ENCODE measurements at places on chromosomes 5 and 9.
A peak's percentile ranks its signal among the peaks of the same experiment; 100 is the strongest.

DNA sequence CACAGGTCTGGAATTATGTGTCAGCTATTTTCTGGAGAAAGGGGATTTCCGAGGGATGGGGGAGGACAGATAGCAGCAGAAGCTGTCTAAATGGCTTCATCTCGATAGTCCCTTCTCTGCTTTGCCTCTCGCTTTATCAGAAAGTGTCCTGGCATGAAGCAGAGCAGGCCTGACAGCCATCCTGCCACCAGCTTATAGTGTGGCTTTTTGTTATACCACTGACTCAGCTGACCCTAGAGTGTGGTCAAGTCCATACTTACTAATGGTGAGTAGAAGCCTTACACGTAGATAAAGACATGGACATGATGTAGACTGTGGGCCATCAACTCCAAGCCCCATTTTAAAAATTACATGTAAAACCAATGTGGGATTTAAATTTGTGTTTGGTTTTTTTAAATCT, 50.0 kb downstream of the RCL1 start:
- DNase-seq = no peak

DNA sequence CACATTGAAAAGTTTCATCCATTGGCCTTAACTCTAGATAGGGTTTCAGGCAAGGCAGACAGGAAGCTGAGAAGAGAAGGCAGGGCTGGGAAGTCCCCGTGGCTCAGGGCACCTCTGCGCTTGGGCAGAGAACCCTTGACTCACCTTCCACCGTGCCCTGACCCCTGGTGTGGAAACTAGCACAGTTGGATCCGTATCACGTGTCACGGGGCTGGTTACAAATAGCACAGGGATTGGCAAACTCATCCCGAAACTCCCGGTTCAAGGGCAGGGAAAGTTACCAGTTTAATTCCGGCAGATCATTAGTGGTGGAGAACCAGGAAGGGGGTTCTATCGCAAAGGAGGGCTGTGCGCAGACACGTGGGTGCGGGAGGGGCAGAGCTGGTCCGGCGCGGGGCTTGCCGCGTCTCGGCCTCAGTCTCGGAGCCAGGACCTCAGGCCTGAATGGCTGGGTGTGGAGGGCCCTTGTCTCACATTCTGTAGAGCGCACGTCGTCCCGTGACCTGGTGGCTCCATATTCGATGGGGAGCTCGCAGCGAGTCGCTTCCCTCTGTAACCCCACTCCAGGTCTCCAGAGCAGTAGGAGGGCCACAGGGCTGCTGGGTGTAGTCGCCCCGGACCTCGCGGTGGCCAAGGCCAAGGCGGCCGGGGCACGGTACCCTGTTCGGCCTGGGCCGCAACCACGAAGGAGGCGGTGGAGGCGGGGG, 771 bp upstream of the TMEM171 start:
- no peak for DNase-seq

DNA sequence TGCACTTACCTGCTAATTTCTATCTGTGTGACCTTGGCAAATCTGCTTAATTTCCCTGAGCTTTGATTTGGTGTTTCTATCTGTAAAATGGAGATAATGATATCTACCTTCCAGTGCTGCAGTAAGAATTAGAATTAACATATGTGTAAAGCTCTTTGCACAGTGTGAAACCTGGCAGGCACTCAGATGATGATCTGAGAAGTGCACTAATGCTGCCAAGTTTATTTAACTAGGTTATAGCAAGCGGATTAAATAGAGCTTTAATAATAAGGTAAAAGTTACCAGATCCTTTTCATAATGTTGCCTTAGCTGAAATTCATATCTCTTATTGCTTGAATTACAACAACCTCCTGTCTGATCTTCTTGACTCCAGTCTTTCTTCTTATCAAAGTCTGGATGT, 315.3 kb upstream of the CD180 start:
- DNase-seq = no peak

- DNase-seq = peak; percentile 44
Measured at GRCh38 chr9:128104171-128104618, 23.3 kb downstream of the PTGES2 start.

- DNase-seq = peak; percentile 71
Measured at GRCh38 chr5:171596391-171596878, 177.0 kb downstream of the FGF18 start.

DNA sequence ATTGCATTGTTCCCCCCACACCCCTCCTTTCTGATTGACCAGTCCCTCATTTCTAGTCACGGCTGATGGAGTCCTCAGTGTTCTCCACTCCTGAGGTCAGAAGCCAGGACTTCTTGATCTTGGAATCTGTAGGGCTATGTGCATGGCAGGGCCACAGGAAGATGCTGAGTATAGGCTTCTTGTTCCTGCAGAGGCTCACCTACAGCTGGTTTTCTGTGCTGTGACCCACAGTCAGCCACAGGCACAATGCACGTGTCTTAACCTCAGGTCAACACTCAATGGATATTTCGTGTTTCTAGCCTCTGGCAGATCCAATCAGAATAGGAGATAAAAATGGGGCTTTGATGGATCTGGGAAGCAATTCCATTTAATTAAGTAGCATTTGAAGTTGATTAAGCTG, 14.3 kb upstream of the CXCL14 start:
- no peak for DNase-seq

GRCh38 chr5:171102877-171103610, 206.0 kb upstream of the TLX3 start:
- no peak for DNase-seq

DNA sequence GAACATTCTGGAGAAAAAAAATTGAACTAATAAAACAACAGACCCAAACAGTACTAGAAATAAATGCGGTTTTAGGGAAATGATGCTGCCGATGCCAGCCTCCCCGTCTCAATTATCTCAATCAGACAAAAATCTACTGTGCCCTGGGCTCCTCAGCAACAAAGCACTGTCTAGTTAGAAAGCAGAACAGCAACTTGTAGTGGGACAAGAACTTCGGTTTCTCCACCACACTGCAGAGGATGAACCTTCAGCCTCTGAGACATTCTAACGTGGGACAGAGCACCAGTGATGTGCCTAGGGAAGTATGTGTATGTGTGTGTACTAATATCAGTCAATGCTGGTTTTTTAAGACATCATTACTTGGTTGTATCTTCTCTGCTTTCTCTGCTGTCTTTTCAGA, 11.1 kb upstream of the CAST start:
- DNase-seq = no peak

Data from adipocyte (in vitro differentiated cells).